H4 (cell line): ENCODE measurements at places on chromosomes 12 and 14.

GRCh38 chr14:94129758-94130414, 482 bp upstream of the IFI27L2 start:
- no peak for DNase-seq

GRCh38 chr14:88017535-88017934, 12.6 kb downstream of the GPR65 start:
- DNase-seq = no peak

- DNase-seq = no peak
Observed at GRCh38 chr12:122867691-122868461, 28.0 kb downstream of the VPS37B start.

- DNase-seq = no peak
Observed at GRCh38 chr12:101743242-101743641, 4.0 kb upstream of the SYCP3 start.

DNA sequence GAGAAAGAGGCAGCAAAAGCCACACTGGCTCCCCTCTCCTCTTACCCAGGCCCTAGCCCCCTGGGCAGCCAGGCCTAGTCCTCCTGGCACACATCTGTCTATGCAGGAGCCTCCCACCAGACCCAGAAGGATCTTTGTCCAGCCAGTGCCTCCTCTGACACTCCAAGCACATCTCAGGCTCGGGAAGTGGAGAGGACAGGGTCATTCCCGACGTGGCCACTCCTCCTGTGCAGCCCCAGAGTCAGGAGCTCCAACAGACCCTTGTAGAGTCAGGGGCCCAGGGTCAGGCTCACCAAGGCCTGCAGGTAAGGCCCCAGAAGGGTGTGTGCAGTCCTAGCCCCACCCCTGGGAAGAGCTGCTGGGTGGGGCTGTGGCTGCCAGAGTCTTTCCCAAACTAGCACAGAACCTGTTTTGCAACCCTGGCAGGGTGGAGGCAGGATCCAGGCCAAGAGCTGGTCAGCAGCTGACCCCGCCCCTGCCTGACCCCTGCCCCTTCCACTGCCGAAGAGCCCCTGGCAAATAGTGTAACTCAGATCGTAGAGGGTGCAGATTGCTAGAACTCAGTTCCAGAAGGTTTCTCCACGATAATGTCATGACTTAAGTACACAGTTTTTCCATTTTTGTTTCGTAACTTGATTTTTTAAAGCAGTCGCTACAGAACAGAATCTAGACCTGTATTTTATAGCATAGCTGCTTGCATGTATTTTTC, 26.6 kb upstream of the PNMA1 start:
- DNase-seq = no peak

GRCh38 chr14:52063052-52063462, 5.8 kb downstream of the NID2 start:
- DNase-seq = no peak

- DNase-seq = no peak
Observed at GRCh38 chr14:49977126-49977841, 84.4 kb downstream of the ARF6 start.
